ENCODE measurements at places on chromosomes 2 and 18.

DNA sequence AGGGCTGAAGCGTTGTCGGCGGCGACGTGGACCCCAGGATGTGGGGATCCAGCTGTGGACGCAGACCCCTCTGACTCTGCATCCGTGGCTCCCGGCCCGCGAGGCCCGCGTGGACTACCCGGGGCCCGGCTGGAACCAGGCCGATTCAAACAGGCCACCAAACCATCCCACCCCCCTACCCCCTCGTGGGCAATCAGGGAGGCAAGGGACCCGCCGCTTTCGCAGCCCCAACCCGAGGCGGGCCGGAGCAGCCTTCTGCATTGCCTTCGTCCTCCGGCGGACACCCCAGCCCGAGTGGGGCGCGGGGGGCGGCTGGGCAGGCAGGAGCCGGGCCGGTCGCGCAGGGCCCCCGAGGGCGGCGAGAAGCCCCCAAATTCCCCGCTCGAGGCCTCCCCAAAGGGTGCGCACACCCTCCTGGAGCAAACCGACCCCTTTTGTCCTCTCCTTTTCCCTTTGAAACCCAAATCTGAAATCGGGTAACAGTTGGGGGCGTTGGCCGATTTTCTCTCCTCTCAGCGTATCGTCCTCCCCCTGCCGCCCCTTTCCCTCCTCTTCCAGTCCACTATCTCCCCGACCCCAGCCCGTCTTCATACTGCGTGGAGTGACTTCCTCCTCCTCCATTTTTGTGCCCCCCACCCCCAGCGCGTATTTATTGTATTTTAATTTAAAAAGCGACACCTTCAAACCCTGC, 7.4 kb downstream of the SP9 start:
- no peak for DNase-seq

- DNase-seq, result no peak
Measured at GRCh38 chr18:70419526-70419925, 130.7 kb downstream of the SOCS6 start.

- no peak for DNase-seq
Measured at GRCh38 chr18:12053289-12053688, 40.4 kb upstream of the ANKRD62 start.

DNA sequence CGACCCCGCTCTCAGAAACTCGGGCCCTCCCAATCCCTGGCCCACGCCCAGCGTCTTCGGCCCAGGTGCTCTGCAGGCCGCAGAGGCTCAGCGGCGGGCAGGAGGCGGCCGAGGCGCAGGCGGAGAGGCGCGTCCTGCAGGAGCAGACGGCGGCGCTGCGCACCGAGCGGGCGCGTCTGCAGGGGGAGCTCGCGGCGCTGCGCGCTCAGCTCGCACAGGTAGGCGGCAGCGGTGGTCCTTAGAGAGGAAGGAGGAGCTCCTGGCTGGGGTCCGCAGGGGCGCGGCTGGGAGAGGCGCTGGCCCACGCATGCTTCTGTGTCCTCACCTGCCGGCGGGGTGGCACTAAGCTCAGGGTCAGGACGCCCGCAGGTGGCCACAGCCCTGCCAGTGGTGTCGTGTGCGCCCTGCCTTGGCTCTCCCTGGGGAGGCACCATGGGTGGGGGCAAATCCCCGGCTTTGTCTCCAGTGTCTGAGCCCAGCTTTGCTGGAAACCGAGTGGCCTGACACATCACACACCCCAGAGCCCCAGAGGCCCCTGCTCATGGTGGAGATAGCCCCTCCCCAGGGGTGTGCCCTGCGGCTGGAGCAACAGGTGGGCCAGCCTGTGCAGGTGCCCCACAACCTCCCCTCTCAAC, 14.9 kb upstream of the SNED1 start:
- no peak for DNase-seq

GRCh38 chr2:177078855-177079254, 133.7 kb upstream of the HNRNPA3 start:
- DNase-seq, result no peak

DNA sequence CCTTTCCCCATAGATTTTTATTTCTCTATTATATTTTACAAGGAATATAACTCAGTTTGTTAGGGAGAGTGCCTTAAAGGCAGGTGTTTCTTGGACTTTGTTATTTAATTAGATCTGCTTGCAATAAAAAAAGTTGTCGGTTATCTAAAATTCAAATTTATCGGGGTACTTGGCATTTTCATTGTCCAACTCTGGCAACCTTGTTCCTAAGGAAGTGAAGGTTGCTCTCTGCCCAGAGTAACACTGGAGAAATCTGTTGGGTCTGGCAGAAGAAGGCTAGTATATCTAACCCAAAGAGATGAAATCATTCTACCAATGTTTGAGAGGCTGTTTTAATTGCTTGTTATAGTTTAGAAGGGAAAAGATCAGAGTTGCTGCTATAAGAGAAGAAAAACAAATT, 42.8 kb upstream of the TTR start:
- no peak for DNase-seq

DNA sequence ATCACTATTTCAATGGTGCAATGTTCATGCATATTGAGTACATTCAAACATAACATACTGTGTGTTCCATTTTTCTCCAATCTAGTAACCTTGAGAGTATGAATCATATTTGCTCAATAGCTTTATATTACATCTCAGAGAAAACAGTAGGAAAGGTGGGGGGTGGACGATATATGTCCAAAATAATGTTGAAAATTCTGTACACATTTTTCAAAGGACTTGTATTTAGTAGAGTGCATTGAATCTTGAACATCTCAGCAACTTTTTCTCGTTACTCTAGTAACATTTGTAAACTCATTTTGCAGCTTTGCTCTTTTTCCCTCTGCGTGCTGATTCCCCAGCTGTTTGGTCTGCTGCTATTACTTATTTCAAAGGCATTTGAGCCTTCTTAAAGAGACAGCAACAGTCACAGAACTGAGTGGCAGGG, 1487.0 kb downstream of the LRP1B start:
- no peak for DNase-seq

GRCh38 chr18:65336411-65336810, 414.4 kb upstream of the CDH7 start:
- no peak for DNase-seq

- DNase-seq, result no peak
Measured at GRCh38 chr2:65613968-65614555, 181.7 kb upstream of the SPRED2 start.

DNA sequence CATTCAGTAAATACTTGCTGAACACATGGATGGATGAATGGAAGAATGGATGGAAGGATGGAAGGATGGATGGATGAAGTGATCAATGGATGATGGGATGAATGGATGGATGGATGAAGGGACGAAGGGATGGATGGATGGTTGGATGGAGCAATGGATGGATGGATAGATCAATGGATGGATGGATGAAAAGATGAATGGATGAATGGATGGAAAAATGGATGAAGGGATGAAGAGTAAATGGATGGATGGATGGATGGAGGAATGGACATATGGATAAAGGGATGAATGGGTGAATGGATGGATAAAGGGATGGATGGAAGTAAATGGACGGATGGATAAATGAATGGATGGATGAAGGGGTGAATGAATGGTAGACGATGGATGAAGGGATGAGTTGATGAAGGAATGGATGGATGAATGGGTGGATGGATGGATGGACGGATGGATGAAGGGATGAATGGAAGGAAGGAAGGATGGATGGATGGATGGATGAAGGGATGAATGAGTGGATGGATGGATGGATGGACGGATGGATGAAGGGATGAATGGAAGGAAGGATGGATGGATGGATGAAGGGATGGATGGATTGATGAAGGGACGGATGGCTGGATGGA, 13.9 kb upstream of the ID2 start:
- no peak for DNase-seq

GRCh38 chr2:126838716-126838985, 60.0 kb upstream of the TEX51 start:
- no peak for DNase-seq

DNA sequence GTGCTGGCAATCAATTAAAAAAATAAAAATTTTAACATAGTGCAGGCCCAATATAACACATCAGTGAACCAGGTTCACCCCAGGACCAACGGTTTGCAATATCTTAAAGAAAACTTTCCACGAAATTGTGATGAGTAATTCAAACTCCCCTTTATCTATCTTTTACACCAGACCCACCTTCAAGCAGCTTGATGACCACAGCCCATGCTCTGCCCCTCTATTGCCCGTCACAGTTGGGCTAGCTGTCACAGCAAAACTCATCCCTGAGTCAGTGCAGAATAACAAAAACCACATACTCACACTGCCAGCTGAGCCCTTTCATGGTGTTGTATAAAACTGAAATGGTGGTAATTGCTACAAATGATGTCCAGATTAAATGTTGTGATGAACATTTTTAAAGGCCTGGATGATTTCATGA, 112.5 kb upstream of the CREB1 start:
- DNase-seq, result no peak

- DNase-seq, result no peak
Measured at GRCh38 chr18:44586782-44587524, 93.7 kb upstream of the SETBP1 start.

DNA sequence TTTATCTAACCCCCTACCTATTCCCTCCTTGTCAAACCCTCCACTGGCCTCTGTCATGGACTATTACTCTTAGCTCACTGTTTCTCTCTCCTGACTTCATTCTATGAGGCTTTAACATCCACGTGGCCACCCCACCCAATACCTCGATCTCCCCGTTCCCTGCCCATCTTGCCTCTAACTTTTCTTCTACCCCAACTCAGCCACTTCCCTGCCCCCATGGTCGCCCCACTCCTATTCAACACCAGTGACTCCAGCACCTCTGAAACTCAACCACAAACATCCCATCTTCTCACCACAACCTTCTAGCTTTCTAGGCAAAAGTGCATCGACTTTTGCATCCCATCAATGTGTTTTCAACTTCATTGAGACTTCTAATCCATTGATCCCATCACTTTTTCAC, 94.2 kb upstream of the EPAS1 start:
- DNase-seq, result no peak

DNA sequence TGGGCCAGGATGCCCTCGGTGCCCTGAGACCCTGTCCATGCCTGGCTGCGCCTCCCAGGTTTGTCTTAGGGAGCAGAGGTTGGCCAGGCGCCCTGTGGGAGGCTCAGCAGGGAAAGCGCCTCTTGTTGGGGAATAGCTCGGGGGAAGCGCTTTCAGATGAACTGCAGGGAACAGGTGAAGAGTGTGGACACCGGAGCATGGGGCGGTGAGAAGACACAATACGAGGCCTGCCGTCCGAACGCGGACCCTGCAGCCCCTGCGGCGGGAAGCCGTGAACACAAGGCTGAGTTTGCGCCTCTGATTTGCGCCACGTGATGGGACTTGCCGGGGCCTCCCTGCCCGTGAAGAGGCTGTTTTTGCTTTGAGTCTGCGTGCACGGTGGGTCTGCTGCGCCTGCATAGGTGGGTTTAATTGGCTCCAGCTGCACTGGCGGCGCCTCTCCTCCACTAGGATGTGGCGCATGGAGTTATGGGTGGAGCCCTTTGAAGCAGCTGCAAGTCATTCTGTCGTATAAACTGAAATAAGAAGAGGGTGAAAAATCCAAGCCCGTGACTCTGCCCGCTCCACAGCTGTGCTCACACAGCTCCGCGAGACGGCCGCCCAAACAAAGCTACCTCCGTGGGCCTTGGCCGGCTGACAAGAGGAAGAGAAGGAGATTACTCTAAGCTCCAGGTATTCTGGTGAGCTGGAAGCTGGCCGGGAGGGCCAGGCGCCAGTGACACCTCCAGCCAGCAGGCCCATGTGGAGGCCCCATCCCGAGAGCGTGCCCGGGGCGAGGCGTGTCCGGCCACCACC, 103.5 kb upstream of the CTDP1 start:
- DNase-seq, result no peak

- no peak for DNase-seq
Measured at GRCh38 chr2:233080836-233081229, 20.7 kb downstream of the INPP5D start.

DNA sequence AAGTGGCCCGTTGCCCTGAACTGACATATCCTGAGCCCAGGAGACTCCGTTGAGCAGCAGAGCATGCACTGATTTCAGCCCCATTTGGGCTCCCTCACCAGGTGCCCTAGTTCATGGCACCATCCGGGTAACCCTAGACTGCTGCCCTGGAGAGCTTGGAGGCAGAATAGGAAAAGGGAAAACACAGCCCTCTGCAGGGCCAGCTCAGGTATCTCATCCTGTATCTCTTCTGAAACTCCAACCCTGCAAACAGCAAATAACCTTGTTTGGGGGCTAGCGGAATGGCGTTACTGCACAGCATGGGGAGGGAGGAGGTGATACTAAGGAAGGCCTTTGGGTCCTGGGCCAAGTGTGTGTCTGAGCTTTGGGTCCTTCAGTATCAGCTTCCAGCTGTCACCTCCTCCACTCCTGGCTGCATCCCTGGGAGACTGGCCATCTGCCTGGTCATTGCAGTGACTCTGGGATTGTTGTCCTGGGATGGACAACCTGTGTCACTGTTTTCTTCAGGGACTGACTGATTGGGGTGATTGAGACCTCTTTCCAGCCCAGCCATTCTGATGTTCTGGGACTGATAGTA, 233.8 kb upstream of the SKOR2 start:
- DNase-seq, result no peak

DNA sequence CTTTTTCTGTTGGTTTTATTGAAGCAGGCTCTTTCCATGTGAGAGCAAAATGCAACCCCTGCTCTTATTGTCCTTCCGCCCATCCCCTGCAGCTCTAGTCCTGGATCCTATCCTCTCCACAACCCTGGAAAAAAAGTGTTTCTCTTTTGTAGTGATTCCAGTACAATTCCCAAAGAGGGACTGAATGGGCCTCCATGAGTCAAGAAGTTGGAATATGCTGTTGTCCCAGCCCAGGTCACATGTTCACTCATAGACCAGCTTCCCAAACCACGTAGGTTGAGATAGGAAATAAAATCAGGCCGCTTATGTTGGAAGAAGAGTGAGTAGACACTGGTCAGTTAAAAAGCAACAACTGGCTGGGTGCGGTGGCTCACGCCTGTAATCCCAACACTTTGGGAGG, 39.4 kb downstream of the CPO start:
- DNase-seq, result no peak

- DNase-seq, result no peak
Measured at GRCh38 chr2:159065313-159065712, 96.9 kb downstream of the TANC1 start.

DNA sequence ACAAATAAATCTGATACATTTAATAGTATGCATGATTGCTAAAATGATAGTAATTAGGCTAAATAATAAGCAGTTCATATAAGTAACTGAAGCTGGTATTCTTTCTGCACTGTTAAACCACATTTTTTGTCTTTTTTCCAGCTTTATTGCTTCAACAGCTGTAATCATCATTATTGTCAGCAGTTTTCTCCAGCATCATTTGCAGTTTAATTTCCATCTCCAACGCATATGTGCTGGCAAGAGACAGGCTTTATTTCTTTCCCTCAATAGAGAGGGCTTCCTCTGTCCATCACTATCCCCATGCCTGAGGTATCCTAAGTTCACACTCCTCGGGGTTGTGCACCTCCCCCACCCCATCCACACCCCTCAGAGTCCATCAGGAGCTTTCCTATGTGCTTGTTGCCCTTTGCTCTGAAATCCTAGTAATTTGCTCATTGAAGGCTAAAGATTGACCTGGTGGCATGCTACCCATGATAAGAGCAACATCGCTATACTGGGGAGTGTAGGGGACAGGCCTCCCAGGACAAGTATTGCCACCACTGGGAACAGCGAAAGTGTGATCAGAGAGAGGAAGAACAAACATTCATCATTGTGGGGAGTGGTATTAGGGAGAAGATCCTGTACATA, 37.1 kb downstream of the B4GALT6 start:
- DNase-seq, result no peak

All from activated CD4-positive, CD25-positive, alpha-beta regulatory T cell (primary cell).